ENCODE measurements at places on chromosomes 11 and 22. TPM values are rescaled to one million over a fixed set of nuclear protein-coding genes. Genes with fewer than 3 reads are reported as not detected.

- no peaks in the 10 kb centered on the region for H3K36me3 ChIP-seq
- DNase-seq: no peak
- no peaks in the 10 kb centered on the region for H3K4me1 ChIP-seq
- H3K4me3 ChIP-seq: no peak overlapping the region
Measured at GRCh38 chr11:102760344-102761035, 19.9 kb downstream of the MMP10 start.

DNA sequence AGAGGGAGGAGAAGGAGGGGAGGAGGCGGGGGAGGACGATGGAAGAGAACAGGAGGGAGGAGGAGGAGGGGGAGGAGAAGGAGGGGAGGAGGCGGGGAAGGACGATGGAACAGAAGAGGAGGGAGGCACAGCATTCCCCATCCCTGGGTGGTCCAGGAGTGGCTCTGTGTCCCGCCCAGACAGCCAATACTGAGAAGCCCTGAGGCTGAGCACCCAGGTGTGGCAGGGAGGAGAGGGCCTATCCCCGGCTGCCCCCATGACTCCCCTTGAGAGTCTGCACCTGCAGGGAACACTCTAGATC, 717 bp downstream of the MRGPRE start:
- H3K27me3 ChIP-seq: no peaks in the 10 kb centered on the region
- H3K36me3 ChIP-seq: no peaks in the 10 kb centered on the region
- no peak for DNase-seq
- no peaks in the 10 kb centered on the region for H3K4me1 ChIP-seq

DNA sequence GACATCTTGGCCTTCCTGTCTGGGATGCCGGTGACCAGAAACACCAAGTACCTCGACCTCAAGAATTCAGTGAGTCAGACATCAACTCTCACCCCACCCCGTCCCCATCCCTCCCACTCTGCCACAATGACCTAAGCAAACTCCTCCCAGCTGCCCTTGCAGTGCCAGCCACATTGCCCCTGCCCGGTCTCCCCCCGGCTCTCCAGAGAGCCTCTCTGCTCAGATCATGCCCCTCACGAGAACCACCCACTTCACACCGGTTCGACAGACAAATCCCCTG, 23.6 kb upstream of the MYRF start:
- H3K27ac ChIP-seq: no peak overlapping the region
- no peak for DNase-seq
- H3K36me3 ChIP-seq: no peaks in the 10 kb centered on the region
- peaks cover 7% of the 10 kb centered on the region for H3K4me1 ChIP-seq

- peaks cover 34% of the 10 kb centered on the region for H3K4me1 ChIP-seq
- no peak for DNase-seq
- peak overlapping the region; percentile 98 for H3K27ac ChIP-seq
Measured at GRCh38 chr11:2399488-2400068, 972 bp upstream of the TSSC4 start.

Gene SYT13
- not detected for total RNA-seq

DNA sequence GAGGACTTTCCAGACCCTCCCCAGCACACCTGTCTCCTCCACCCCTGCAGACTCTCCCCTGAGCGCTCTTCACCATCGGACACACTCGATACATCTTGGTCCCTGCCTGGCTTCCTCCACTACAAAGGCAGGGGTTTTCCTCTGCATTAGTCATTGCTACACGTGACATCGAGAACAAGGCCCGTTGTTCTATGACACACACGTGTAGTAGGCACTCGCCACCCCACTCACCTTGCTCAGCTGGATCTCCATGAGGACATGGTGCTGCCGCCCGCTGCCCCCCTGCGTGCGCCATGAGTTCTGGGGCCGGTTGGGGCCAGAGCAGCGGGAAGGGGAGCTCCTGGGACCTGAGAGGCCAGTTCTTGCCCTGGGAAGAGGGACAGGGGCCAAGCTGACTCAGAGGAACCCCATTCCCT, 16.7 kb downstream of the ATG2A start:
- H3K27ac ChIP-seq: no peak overlapping the region
- no peak overlapping the region for H3K4me3 ChIP-seq

Gene SYVN1
- total RNA-seq: 90.2 TPM

Gene EI24
- total RNA-seq: 20.2 TPM

GRCh38 chr11:109374032-109374431, 48.0 kb upstream of the C11orf87 start:
- H3K36me3 ChIP-seq: no peaks in the 10 kb centered on the region
- no peaks in the 10 kb centered on the region for H3K27me3 ChIP-seq
- no peaks in the 10 kb centered on the region for H3K4me1 ChIP-seq
- no peak overlapping the region for H3K4me3 ChIP-seq
- H3K27ac ChIP-seq: no peak overlapping the region
- DNase-seq: no peak

DNA sequence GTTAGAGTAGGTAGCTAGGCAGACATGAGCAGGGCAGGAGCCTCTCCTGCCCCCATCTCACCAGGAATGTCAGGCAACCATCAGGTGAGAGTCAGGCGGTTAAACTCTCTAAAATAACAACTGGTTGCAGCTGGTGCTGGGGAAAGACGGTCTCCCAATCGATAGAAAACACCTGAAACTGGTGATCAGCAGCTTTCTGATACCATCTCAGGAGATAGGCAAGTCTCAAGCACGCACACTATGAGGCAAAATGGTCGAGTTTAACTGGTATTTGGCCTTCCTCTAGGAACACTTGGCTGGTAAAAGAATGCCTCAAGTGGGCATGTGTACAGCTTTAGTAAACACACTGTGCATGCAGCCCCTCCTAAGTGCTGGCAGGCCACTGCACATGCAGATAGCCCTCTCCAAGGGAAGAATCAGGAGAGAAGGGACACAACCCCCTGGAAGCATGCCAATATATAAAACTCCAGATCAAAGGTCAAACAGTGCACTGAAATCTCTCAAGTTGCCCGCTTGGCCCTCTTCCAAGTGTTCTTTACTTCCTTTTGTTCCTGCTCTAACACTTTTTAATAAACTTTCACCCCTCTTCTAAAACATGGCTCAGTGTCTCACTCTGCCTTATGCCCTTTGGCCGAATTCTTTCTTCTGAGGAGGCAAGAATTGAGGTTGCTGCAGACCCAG, 88.7 kb downstream of the USP35 start:
- H3K4me3 ChIP-seq: no peak overlapping the region
- H3K27me3 ChIP-seq: no peaks in the 10 kb centered on the region
- no peak overlapping the region for H3K27ac ChIP-seq
- H3K36me3 ChIP-seq: no peaks in the 10 kb centered on the region

DNA sequence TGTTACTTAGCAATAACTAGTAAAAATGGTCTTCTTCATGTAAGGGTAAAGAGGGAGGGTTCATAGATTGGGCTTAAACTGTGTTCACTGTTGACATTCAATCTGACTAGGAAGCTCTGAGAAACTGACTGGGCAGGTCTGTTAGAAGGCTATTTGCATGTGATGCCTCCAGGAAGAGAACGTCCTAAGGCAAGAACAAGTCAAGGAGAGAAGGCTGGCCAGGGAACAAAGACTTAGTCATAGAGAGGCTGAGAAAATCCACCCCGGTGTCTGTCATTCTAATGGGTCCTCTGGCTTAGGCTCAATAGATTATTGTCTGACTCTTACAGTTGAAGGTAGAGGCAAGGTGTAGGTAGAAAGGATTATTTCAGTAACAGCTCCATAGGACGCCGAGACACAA, 50.3 kb upstream of the CD44 start:
- no peak overlapping the region for H3K4me3 ChIP-seq
- no peaks in the 10 kb centered on the region for H3K27me3 ChIP-seq
- peaks cover 23% of the 10 kb centered on the region for H3K4me1 ChIP-seq
- H3K36me3 ChIP-seq: no peaks in the 10 kb centered on the region
- no peak for DNase-seq
- no peak overlapping the region for H3K27ac ChIP-seq

Gene TRIM34
- total RNA-seq: 10.0 TPM

Gene RAD9A
- 47.1 TPM for total RNA-seq

- H3K27ac ChIP-seq: no peak overlapping the region
- no peaks in the 10 kb centered on the region for H3K4me1 ChIP-seq
- H3K27me3 ChIP-seq: no peaks in the 10 kb centered on the region
- no peaks in the 10 kb centered on the region for H3K36me3 ChIP-seq
Measured at GRCh38 chr11:122069707-122070360, 46.2 kb downstream of the BLID start.

Gene STX3
- 6.8 TPM for total RNA-seq

Gene SHANK3
- not detected for total RNA-seq

- H3K27me3 ChIP-seq: no peaks in the 10 kb centered on the region
- no peak overlapping the region for H3K27ac ChIP-seq
- no peaks in the 10 kb centered on the region for H3K4me1 ChIP-seq
- H3K4me3 ChIP-seq: no peak overlapping the region
- DNase-seq: no peak
Measured at GRCh38 chr11:23974051-23974450, 522.8 kb upstream of the LUZP2 start.

DNA sequence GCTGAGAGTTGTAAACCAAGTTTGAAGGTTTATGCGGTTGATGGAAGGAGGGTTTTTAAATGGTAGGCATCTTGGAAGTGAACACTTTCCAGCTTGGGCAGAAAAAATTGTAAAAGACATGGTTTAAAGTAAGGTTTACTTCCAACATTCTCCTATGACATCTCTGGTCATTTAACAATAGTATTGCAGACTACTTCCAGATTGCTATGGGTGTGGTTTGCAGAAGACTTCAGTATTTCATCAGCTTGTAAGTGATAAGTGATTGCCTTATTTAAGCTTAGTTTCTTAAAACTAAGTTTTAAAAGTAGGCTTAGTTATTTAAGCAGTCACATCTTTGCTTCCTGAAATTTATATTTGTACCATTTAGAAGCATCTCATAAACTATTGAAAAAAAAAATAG, 7.2 kb upstream of the STT3A start:
- H3K27me3 ChIP-seq: no peaks in the 10 kb centered on the region
- H3K36me3 ChIP-seq: peaks cover 35% of the 10 kb centered on the region
- H3K4me3 ChIP-seq: no peak overlapping the region
- no peaks in the 10 kb centered on the region for H3K4me1 ChIP-seq
- no peak for DNase-seq
